Neural crest cell (in vitro differentiated cells): ENCODE measurements at places on chromosomes 3 and 15.

GRCh38 chr3:65824166-65824565 is 214.6 kb downstream of the MAGI1 start:
- no peak for DNase-seq

- DNase-seq: no peak
These were observed 105.0 kb downstream of the LRRK1 start for GRCh38 chr15:101024073-101024695.

DNA sequence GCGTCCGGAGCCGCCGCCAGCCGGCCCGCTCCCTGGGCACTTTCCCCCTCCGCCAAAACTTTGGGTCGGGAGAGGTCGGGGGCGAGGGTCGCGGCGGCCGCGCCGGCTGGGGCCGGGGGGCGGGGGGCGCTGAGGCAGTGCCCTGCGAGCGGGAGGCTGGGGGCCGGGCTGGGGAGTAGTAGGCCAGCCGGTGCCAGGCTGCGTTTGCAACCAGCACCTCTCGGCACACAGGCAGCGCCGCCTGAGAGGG is 452 bp downstream of the BBX start:
- DNase-seq: no peak

- DNase-seq: no peak
These were observed 12.1 kb downstream of the CLK3 start for GRCh38 chr15:74627766-74628165.

DNA sequence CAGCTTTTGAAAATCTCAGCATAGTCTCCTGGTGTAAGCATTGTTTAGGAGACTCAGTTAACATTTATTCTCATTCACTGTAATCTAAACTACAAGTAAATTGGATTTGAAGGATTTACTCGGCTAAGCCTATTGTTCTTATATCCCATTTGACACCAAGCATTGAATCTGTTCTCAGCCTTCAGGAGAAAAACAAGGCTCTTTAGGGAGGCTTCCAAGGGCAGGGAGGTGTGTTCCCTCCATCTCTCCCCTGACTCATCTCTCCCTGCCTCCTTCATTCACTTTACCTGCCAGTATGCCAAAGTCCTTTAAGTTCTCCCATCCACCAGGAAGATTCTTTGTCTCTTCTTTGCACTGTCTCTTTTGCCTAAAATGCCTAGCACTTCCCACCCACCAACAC is 347.8 kb downstream of the MFSD1 start:
- no peak for DNase-seq

GRCh38 chr3:33941804-33942203 is 143.4 kb downstream of the PDCD6IP start:
- DNase-seq: no peak

DNA sequence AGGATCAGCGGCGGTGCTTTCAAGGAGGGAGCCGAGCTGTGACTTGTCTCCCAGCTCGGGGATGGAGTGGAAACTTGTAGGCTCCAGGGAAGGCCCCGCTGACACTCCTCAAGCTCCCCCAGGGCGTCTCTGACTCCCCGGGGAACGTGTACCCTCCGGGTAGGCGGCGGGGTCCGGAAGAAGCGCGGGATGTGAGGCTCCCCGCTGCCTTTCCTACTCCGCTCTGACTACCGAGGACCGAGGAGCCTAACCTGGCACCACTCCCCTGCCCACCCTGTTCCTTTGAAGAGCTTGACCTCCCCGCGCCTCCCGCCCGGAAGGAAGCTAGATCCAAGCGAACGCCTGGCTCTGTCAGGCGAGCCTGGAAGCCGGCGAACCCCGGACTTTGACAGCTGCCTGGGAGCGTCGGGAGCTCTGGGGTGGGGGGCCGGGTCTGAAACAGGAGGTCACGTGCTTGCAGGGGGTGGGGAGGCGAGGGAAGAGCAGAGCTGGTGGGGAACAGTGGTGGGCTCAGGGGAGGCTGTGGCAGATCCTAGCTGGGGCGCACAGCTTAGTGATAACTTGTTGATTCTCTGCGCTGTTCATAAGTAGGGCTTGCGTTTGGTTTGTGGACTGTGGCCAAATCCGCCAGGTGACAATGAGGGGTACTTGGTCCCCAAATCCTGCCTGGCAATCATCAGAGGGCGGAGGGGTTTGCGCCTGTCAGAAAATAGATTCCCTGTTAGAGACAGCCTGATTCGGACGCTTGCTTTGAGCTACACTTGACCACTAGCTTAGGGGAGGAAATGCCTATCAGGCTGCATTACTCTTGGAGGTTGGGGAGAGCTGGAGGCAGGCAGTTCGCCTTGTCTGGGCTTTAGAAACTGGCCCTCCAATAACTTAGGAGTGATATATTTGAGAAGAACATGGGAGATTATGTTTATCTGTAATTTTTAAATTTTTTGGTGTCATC is 1.2 kb downstream of the CLSTN2 start:
- DNase-seq: peak; percentile 7

DNA sequence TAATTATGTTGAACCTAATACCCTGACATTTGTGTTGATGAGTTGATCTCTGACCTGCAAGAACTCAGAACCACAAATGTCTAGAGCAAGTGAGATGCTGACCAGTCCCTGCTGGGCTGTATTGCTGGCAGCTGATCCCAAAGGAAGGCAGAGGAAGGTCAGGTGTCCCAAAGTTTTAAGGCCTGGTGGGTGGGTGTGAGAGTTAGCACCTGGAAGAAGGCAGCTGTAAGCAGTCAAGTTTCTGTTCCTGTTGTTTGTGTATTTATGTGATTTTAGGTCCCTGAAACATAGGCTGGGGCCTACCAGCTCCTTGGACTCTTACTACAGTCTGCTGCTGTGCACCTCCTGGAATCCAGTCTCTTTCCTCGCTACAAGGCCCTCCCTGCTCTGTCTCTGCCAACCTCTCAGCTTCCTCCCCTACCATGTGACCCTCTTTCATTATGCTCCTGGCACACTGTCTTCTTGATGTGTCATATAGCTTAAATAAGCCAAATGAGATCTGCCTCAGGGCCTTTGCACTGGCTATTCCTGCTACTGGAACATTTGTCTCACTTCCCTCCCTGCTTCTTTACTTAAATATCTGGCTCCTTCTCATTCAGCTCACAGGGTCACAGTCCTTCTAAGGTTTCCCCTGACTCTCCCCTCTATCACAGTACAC is 31.0 kb upstream of the ATOSA start:
- DNase-seq: no peak

DNA sequence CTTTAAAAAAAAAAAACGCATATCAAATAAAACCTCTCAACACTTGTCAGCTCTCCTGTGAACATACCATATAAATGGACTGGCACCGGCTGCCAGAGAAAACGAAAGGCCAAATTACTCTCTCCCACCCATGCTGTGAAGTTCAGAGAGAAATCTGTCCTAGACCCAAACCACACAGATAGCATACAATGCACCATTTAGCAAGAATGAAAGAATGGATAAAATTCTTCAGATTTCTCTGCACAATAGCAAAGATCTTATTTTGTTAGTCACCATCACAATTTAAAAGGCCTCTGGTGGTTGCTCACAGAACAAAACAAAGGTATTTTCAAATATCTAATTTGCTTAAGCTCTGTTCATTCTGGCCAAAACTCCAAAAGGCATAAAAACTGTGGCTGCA is 93.9 kb upstream of the BHLHE40 start:
- DNase-seq: no peak

DNA sequence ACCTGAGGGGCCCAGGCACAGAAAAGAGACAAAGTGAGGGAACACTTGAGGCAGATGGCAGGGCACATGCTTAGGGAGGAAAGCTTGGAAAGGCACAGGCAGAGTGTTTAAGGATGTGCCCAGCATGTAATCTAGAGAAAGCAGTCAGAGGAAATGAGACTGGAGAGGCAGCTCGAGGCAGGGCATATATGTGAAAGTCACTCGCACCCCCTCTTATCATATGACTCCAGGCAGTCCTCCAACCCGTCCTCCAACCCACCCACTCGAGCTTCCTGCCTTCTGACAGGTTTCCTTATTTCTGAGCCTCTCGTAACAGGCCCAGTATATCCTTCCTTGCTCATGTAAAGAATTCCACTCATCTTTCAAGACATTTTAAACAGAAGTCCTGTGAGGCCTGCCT is 294.0 kb downstream of the SOX2 start:
- no peak for DNase-seq

DNA sequence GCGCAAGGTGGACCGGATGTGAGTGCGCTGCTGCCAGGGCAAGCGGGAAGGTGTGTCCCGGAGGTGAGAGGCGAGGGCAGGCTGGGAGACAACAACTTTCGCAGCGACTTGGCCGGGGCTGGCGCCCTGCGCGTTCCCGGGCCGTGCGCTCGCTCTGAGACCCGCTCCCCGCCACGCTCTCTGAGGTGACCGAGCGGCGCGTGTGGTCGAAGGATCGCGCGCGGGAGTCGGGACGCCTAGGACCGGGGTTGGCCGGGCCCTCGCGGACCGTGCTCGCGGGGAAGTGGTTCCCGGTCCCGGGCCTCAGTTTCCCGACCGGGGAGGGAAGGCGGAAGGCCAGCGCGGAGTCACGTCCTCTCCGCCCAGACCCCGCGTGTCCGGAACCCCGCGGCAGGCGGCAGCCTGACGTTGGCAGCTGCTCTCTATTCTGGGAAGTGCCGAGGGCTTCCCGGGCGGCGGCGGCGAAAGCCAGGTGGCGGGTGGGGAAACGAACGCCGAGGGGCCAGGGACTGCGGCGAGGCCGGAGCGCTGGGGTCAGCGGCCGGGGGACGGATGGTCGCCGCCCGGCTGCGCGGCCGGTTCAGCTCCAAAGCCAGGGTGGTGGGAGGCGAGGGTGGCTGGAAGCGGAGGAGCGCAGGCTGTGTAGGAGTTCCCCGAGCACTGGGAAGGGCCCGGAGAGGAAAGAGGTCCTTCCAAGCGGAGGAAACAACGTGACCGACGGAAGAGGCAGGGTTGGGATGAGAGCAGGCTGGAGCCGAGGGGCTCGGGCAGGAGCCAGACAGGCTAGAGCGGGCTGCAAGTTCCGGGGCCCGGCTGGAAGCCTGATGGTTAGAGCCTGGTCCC is 1.0 kb upstream of the IGF2BP2 start:
- peak; percentile 46 for DNase-seq

GRCh38 chr3:192883512-192883911 is 34.1 kb downstream of the MB21D2 start:
- DNase-seq: no peak

- no peak for DNase-seq
These were observed 470.9 kb upstream of the CDIN1 start for GRCh38 chr15:36108541-36108940.

DNA sequence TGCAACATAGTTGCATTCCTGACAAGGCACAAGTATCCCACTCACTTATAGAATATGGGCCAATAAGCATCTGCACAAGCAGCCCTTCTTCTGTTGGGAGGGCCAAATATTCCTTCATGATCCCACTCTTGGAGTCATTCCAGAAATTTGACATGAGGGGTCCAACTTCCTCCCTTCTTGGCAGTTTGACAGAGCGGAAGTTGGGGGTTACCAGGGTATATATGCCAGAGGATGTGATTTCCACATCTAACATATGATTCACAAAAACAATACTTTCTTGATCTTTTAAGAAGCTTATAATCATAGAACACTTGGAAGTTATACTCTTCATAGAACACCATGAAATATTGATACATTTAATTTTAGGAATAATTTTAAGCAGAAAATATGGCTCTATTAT is 100.9 kb upstream of the CRBN start:
- no peak for DNase-seq

DNA sequence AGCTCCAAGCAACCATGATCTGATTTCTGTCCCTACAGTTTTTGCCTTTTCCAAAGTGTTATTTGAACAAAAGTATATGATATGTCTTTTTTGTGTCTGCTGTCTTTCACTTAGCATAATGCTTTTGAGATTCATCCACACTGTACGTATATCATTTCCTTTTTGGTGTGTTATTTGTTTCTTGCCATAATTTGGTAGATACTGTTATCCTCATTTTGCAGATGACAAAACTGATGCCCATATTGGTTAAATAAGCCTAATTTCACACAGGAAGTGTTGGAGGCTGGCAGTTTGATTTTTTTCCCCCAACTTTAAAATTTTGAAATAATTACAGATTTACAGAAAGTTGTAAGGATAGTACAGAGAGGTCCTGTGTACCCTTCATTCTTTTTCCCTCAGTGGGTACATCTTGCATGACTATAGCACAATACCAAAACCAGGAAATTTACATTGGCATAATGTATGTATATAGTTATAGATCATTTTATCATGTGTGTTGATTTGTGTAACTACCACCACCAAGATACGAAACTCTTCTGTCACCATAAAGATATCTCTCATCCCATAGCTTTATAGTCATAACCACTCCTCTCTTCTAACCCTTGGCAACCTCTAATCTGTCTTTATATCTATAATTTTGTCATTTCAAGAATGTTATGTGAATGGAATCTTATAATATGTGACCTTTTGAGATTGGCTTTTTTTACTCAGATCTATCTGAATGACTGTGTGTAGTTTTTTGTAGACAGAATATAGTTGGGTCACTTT is 55.6 kb downstream of the RASA2 start:
- no peak for DNase-seq

GRCh38 chr3:50189989-50190388 is 1.4 kb upstream of the GNAT1 start:
- no peak for DNase-seq

- no peak for DNase-seq
These were observed 427.5 kb upstream of the ALCAM start for GRCh38 chr3:104939196-104939595.

GRCh38 chr3:102183623-102184022 is 251.2 kb upstream of the ZPLD1 start:
- DNase-seq: no peak

- DNase-seq: no peak
These were observed 102.1 kb downstream of the DIPK2A start for GRCh38 chr3:144073698-144074097.

DNA sequence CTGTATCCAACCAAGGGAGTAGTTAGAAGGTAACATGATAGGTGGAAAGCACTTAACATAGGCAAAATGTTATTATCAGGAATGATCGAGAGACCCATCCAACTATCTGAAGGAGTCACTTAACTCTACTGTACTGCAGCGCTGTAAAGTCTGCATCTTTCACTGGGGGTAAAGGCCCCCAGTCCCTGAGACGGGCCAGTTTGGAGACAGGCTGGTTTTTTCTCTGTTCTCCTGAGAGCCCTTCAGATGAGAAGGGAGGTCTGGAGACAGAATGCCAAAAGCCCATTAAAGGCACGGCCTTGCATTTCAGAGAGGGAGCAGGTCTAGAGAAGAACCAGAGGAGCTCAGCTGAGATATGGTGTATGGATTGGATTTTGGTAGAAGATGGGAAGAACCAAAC is 71.3 kb upstream of the CGNL1 start:
- DNase-seq: no peak

DNA sequence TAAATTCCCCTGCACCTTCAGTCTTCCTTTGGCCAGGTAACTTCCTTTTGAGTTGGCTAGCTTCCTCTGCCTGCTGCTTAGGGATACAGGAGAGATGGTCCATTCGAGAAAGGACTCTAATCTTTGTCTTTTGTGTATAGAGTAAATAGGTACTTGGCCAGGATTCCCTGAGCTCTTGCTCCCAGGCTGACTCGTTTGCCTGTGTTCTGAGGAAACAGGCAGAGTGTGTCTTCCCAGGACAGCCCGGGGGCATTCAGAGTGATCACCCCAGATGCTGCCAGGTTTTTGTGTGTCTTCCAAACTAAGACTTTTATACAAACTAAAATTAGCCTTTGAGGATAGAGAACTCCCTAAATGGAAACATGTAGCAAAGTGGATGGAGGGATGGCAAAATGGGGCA is 39.5 kb downstream of the TMEM108 start:
- DNase-seq: no peak

- DNase-seq: no peak
These were observed 8.7 kb upstream of the ZNF589 start for GRCh38 chr3:48232232-48232631.
